C1 segment of cervical spinal cord (tissue), 14 donors: ENCODE measurements at places on chromosomes 16 and 17.

DNA sequence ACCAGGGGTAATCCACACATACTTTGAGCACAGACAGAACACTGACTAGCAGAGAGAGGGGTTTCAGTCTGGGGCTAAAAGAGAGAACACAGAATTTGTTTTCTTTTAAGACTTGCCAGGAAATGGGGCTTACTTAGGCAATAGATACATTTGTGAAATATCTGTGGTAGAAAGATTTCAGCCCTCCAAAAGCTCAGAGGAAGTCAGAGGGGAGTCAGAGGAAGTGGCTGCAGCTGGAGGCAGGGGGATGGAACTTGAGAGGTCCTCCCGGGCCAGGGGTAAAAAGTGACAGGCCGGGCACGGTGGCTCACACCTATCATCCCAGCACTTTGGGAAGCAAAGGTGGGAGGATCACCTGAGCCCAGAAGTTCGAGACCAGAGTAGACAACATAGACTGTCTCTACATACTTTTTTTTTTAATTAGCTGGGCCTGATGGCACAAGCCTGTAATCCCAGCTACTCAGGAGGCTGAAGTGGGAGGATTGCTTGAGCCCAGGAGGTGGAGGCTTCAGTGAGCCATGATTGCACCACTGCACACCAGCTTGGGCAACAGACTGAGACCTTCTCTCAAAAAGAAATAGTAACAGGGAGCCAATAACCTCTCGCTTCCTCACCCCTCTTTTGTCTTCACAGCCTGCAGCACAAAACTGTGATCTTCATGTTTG is 49.9 kb downstream of the NLRC5 start:
- DNase-seq, result no peak

DNA sequence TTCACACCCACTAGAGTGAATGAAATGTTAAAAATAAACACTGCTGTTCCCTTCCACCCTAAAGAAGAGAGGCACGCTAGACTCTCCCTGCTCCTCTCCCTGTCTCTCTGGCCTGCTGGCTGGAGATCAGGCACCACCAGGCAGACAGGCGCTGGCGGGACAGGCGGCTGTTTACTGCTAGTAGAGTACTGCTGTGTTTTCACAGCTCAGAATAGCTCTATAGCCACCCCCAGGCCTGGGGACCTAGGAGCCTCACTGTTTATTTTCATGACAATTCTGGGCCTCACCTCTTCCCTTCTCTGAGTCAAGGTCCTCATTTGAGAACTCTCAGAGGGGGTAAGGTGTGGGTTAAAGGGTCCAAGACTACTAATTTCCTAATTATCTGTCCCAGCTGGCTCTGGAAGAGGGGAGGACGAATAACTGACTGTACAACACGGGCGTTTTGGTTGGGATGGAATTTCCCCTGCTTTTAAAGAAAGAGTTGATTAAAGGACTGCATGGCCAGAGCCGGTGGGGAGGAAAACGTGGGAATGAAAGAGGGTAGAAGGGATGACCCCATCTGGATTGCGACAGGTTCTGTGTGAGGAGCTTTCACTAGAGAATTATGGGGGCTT is 9.0 kb upstream of the G6PC1 start:
- no peak for DNase-seq

DNA sequence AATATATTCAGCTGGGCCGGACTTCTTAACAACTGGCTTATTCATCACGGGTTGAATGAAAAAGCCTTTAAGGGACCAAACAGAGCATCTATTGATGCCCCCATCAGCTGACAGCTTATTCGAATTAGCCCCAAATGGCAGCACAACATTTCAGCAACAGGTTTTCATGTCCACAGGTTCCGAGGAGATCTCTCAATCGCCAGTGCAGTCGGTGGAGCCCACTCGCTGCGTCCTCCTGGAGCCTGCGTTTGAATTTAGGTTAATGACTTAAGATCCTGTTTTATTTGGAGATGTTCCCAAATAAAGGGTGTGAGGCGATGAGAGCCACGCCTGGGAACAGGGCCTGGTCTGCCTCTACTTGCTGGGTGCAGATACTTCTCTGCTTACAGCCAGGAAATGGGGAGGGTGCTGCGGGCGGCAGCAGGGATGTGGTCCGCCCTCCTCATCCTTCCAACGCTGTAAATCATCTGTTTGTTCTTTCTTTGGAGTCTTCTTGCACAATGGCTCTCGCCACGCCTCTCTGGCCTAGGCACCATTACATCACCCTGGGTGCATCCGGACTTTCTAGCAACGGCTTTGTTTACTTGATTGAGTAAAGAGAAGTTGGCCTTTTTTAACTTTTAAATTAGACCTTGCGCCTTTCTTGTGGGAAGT is 22.6 kb downstream of the NDE1 start:
- peak; percentile 83 for DNase-seq

- no peak for DNase-seq
These were observed 14.1 kb downstream of the TBX2 start for GRCh38 chr17:61413661-61414126.

DNA sequence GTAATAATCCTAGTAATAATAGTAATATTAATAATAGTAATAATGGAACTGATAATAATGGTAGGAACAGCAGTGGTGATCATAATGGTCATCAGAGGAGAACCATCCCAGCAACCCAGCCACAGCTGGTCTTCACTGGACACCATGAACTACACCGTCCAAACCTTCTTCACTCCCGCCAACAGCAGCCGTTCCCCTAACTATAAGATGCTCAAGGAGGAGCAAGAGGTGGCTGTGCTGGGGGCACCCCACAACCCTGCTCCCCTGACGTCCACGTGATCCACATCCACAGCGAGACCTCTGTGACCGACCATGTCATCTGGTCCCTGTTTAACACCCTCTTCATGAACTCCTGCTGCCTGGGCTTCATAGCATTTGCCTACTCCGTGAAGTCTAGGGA is 91.0 kb downstream of the ZDHHC7 start:
- DNase-seq, result no peak

- no peak for DNase-seq
These were observed 13.2 kb downstream of the SLC6A4 start for GRCh38 chr17:30222251-30222650.

DNA sequence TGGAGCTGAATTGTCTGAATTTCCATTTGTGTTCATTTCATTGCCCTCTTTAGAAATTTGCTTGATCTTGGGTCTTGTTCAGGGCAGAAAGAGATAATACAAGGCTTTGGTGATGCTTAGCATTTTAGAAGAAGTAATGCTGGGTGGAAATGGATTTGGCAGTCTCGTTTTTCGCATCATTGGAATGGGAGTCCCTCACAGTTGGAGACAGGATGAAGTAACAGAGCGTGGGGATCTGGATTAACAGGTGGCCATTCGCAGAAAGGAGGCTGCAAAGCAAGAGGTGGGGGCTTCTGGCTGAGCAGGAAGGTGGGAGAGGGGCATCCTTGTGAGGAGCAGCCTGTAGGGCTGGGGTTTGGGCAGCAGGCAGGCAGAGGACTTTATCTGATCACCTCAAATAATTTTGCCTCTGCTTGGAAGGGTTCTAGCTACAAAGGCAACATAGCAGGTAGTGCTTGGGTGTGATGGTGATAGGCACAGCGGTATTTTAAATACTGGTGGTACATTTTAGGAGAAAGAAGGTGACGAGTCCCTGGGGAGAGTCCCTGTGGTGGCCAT is 17.0 kb downstream of the KSR1 start:
- no peak for DNase-seq
